ENCODE measurements at places on chromosomes 3 and 15.

DNA sequence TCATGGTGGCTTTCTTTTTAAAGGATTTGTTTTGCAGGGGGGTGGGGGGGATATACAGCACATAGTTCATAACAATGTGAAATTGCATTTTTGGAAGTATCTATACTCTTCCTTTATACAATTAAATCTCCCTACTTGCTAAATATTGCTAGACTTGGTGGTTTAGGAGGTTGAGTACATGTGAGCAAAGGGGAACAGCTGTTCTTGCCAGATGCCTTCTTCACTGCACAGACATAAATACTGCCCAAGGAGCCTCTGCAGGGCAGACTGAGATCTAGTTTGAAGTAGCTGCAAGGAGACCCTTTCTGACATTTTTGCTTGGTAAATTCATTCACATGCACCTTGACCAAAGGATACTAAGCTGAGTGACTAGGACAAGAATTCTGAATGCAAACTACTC is 228.6 kb upstream of the IL12A start:
- no peak for DNase-seq

DNA sequence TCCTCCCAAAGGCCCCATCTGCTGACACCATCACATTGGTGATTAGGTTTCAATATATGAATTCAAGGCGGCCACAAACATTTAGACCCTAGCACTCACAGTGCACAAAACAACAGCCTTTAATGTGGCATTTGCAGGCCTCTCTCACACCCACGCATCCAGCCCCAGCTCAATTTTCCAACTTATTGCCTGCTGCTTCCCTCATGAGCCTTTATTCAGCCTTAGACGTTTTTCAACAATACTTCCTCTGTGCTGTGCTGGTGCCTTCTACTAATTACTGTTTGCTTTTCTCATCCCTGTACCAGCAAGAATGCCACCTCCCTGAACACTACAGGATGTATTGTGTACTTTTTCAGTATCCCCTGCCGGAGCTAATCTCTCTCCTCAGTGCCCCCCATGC is 334.6 kb downstream of the GABRB3 start:
- DNase-seq = no peak

DNA sequence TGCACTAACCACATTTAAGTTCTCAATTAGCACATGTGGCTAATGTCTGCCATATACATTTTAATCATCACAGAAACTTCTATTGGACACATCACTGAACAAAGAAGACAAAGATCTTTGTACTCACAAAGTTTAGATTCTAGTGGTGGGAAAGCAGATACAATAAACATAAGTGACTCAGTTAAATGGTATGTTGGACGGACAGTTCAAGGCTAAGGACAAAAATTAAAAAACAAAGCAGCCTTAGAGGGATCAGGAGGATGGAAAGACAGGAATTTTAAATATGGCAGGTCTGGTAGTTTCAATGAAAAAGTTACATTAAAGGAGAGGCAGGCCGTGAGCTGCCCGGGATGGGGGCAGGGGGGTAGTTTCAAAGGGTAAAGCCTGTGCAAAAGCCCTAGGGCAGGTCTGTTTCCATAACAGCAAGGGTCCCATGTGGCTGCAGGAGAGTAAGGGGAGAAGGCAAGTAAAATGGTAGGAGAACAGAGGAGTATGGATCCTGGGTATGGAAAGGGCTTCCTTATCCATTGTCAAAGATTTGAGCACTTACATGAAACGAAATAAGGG is 220.7 kb downstream of the FHIT start:
- DNase-seq = no peak

GRCh38 chr15:90513448-90513847 is 16.3 kb upstream of the CRTC3 start:
- DNase-seq = no peak

- no peak for DNase-seq
These were observed 53.9 kb downstream of the CALML4 start for GRCh38 chr15:68151277-68151676.

DNA sequence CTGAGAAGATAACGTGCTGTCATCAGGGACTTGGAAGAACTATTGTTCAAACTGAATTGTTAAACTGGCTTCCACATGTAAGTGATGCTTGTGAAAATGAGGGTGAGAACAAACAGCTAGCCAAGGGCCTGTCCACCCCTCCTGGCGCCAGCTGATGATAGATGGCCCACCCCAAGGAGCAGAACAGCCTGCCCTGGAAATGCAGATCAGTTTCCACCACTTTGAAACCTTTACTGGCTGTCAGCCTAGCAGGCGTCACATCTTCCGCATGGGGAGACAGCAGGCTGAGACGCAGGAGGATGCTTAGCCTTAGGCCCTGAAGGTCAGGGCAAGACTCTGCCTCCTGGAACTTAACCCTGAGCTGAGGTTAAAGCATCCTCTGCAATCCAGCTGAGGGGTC is 6.4 kb upstream of the SLC51B start:
- no peak for DNase-seq

GRCh38 chr15:92624401-92624991 is 31.1 kb downstream of the FAM174B start:
- DNase-seq = no peak

- DNase-seq = no peak
These were observed 26.2 kb upstream of the HHATL start for GRCh38 chr3:42728668-42729364.

DNA sequence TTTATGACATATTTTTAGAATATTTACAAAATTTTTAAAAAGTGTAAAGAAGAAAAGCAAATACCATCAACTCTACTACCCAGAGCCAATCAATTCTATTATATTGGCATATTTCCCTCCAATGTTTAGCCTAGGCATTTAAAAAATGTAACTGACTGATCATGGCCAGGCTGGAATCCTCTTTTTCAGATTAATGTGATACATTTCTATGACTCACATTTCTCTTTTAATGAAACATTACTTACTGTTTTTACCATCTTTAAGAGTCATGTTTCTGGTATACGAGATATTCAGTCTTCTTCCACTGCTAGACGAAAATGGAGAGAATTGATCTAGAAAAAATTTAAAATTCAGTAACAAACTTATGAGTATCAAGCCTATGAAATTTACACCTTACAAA is 53.4 kb upstream of the DCUN1D1 start:
- no peak for DNase-seq

DNA sequence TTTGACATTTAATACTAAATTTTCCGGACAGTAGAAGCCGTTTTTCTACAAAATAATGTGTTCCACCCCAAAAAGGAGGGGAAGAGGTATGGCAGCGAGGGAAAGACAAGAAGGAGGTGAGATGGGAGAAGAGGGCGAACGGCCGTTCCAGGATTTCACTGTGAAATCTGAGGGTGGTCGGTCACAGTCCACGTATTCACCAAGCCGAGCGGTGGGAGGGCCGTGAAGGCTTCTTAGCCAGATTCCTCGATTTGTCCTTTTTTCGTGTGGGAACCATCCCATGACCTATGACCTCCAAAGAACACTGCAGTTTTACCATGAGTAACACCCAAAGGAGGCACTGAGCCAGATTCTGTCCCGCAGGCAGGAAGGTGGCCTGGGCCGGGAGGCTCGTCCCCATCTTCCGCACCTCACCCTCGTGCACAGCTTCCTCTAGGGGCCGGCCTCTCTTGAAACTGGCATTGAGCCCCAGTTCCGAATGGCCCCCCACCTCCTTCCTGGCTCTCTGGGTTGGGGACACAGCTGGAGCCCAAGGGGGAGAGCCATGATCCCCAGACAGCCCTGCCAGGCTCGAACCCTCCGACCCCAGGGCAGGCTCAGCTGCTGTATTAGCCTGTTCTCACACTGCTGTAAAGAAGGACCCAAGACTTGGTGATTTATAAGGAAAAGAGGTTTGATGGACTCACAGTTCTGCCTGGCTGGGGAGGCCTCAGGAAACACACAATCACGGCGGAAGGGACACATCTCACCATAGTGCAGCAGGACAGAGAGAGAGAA is 23.7 kb downstream of the XXYLT1 start:
- DNase-seq = no peak

- no peak for DNase-seq
These were observed 135.0 kb upstream of the FAM3D start for GRCh38 chr3:58801541-58801940.

GRCh38 chr3:185559706-185560090 is 7.3 kb upstream of the LIPH start:
- DNase-seq = no peak

DNA sequence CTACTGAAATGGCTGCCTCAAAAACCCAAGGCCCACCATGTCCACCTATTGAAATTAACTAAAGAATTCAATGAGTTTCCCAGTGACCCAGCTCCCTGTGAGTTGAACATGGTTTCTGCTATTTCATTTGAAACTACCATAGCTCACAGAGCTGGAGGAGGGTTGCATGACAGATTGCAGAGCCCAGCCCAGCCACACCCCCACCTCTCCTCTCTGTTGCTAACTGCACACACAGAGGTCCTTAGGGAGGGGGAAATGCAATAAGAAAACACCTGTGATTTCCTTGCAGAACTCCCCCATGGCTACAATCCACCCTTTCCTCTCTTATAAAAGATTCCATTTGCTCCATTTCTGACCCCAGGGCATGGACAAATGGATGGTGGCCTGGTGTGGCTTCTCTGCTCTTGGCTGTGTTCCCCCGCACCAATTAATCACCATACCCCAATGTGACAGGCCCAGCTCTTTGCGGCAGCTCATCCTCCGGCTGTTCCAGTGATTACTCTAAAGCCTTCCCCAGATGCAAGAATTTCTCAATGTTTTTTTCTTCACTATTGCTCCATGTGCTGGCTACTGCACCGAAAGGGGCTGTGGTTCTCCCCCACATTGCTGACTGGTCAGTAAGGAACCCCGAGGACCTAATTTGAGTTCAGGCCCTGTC is 208.4 kb upstream of the KBTBD8 start:
- no peak for DNase-seq

DNA sequence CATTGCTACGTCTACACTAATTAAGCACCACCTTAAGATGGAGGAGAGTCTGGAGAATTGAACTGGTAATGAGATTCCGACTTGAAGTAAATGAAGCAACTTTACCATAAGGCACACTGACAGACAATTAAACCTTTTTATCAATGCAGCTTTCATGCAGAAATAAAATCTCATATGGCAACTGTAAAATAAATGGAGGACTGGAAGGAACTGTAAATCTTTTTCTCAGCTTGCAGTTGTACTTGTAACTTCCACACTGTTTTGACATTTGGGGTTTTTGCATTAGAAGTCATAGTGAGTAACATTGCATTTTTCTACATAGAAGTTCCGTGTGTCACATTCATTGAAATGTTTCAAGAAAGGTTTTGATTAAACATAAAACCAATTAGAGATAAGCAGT is 705.3 kb downstream of the NLGN1 start:
- DNase-seq = no peak

DNA sequence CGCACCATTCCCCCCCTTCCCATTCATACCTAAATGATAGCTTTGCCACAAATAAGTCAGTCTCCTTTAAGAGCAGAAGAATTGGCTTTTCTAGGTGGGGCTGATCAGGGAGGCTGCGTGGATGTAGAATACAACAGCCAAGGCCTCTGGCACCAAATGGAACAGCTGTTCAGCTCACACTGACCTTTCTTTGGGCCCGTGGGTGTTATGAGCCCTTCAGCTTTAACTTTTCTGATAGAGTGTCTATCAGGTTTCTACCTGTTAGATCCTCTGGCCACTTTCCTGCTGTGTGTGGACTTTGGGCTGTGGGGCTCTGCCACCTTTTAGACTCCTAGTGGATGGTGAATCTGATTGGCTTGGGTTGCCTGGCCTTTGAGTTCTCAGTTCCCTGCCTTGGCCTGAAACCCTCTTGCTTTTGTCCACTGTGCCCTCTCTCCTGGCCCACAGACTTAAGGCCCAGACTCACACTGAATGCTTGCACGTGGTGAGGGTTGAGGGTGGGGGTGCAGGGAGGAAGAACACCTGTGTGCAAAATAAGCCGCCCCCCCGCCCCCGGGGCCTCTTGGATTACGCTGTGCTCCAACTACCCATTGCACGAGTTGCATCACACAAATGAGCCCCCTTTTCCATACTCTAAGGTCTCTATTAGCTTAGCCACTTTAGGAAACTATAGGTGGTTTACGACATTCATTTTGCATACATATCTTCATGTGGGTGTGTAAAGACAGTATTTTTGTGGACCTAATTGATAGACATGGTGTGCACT is 1.3 kb upstream of the RFX7 start:
- no peak for DNase-seq

- no peak for DNase-seq
These were observed 12.5 kb downstream of the SMAD6 start for GRCh38 chr15:66714543-66714981.

DNA sequence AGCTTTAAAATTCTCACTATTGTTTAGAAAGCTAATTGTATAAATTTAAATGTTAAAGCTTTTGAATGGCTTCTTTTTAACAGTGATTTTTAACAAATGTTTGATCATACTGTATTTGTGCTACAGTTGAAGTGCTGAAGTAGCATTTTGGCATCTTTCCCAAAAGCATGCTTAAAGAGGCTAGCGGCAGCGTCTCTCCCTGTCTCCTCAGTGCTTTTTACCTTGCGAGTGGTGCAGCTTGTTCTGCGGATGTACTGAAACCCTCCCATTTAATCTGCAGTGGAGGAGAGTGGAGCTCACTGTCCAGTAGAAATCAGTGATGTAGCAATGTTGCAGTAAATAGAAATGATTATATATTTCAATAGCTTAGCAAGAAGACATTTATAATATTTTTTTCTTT is 43.7 kb downstream of the LRRC49 start:
- no peak for DNase-seq

GRCh38 chr15:63369781-63370180 is 11.9 kb downstream of the CA12 start:
- DNase-seq = no peak

DNA sequence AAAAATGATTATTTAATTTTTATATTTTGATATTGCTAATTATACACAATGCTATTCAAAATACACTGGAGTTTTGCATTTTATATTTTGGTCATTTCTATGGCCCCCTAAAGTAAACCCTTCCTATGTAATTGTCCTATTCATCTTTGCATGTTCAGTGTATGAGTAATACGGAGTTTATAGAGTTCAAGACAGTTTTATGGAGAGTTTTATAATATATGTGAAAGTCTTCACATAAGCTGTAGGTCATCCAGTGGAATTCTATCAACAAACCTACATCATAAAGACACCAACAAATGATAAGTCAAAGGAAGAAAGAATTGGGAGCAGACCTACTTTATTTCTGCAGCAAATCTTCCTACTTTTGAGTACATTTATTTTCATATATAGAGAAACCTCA is 1200.4 kb upstream of the EPHA6 start:
- no peak for DNase-seq

GRCh38 chr3:149077628-149078027 is 8.7 kb downstream of the HLTF start:
- no peak for DNase-seq

GRCh38 chr15:58148633-58149445 is 10.7 kb downstream of the AQP9 start:
- no peak for DNase-seq

DNA sequence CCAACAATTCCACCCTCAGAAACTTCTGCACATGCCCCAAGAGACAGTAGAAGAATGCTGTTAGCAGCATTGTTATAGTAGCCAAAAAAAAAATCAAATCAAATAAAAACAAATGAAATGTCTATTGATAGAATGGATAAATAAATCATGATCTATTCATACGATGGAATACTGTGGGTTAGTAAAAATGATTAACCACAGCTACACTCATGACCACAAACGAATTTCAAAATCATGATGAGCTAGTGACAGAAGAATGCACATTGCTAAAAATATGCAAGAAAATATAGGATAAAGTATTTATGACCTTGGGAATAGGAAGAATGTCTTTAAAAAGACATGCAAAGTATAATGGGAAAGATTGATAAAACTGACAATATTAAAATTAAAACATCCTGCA is 57.5 kb upstream of the ACAN start:
- no peak for DNase-seq

- no peak for DNase-seq
These were observed 1.4 kb downstream of the EPHB1 start for GRCh38 chr3:134796281-134797056.

- DNase-seq = no peak
These were observed 261.9 kb upstream of the CTDSPL start for GRCh38 chr3:37599779-37600178.
